ENCODE measurements at places on chromosomes 1 and 21. TPM values are rescaled to one million over a fixed set of nuclear protein-coding genes. Genes with fewer than 3 reads are reported as not detected.

GRCh38 chr1:198929961-198930599 lies 291.2 kb downstream of the PTPRC start:
- peak; percentile 31 for DNase-seq

DNA sequence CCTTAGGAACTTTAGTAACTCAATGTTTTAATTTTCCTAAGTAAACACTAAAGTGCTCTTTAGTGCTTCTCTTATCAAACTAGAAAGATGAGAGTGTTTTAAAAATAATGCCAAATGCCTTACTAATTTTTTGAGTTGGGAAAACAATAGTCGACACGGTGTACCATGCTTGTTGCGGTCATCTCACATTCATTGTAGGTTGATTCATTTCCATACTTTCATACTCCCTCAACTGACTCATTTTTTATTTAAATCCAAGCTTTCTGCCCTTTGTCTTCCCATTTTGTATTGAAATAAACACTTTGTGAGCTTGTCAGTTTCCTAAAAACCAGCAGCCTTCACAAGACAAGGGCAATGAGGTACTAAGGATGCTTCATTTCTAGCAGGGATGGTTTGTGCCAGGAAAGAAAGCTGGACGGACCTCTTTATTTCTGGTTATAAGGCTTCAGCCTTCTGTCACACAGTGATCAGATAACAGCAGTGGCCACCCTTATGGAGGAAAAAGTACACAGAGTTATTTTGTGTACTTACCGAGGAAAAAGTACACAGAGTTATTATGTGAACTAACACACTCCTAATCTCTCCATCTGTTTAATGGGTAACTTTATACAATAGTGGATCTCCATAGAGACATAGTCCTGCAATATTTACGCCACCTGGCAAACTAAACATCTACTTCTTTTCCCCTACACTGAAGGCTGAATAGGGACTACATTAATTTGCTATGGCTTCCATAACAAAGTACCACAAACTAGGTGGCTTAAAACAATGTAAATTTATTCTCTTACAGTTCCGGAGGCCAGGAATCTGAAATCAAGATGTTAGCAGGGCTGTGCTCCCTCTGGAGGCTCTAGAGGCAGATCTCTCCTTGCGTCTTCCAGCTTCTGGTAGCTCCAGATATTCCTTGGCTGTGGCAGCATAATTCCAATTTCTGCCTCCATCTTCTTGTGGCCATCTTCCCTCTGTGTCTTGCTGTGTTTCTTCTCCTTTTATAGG lies 13.0 kb upstream of the CCDC190 start:
- DNase-seq, result peak; percentile 85

DNA sequence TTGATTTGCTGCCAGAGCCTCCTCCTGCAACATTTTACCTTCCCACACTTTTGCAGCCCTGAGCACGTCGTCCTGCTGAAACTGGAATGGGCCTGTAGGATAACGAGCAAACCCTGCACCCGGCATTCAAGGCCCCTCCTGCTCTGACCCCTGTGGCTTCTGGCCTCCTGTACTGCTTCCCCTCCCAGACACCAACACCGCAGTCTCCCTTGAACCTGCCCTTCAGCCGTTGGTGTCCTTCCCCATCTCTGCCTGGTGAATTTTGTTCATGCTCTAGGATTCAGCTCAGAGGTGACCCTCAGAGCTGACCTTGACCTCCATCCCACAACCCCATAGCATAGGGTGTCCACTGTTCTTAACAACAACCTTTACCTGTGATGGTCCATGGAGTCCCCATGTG lies 535.1 kb downstream of the MATN1 start:
- no peak for DNase-seq

DNA sequence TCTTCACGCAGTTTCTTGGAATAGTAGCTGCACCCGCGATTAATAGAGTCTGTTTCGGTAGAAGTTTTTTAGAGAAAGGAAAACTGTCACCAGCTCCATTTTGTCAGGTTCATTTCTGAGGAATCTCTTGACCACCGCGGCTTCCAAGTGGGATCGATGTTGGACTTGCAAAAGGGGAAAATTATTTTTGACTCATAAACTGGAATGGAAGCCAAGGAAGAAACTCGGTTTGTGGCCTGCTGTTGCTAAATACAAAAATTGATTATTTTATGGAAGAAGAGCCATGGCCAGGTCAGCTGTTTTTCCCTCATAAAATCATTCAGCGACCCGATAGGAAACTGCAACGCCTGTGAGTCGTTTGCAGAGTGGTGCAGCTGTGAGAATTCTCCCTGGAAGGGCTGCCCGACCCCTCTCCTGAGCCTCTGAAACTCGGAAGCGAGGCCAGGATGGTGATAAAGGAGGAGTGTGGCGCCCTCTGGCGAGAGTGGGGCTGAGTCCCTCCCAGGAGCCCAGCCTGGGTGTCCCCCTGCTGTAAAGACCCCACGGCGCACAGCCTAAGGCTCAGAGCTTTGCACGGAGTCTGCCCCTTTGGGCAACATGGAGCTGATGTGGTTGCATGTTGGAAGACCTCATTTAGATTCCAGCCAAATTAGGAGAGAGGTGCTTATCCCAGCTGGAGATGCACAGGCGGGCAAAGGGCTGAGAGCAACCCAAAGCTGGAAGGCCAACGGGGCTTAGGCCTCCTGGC lies 83.6 kb upstream of the SLC25A33 start:
- DNase-seq, result peak; percentile 56

DNA sequence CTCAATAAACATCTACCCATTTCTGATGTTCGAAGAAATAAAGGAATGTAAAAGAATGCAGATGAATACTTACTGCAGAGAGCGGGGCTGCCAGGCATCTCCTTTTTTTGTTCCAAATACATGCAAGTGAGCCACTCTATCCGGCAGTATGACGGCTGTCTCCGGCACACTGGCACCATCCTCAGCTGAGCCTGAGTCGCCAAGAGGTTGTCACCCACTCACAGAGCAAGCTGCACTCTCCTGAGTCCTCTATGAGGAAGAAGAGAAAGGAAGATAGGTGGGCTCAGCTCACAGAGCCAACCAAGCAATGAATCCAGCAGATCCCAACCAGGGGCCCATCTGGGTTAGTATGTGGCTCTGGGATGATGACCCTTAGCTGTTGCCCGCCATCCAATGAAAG lies 65.3 kb downstream of the CD46 start:
- DNase-seq, result no peak

GRCh38 chr1:199979071-199979470 lies 48.4 kb upstream of the NR5A2 start:
- DNase-seq, result no peak

The SPATA46 gene
- polyA plus RNA-seq, result not detected

DNA sequence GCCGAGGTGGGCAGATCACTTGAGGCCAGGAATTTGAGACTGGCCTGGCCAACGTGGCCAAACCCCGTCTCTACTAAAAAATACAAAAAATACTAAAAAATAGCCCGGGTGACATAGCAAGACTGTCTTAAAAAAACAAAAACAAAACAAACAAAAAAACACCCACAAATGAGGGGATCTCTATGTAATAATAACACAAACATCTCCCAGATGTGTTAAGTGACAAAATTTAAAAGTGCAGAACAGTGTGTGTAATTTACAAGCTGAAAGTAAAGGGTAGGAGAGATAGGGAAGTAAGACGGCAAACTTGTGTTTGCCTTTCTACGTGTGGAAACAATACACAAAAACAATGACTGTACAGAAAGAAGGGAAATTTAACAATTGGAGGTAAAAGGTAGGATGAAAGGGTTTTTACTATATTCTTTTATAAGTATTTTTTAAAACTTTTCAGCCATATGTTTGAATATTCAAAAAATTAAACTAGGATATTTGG lies 36.3 kb downstream of the ARID4B start:
- no peak for DNase-seq

DNA sequence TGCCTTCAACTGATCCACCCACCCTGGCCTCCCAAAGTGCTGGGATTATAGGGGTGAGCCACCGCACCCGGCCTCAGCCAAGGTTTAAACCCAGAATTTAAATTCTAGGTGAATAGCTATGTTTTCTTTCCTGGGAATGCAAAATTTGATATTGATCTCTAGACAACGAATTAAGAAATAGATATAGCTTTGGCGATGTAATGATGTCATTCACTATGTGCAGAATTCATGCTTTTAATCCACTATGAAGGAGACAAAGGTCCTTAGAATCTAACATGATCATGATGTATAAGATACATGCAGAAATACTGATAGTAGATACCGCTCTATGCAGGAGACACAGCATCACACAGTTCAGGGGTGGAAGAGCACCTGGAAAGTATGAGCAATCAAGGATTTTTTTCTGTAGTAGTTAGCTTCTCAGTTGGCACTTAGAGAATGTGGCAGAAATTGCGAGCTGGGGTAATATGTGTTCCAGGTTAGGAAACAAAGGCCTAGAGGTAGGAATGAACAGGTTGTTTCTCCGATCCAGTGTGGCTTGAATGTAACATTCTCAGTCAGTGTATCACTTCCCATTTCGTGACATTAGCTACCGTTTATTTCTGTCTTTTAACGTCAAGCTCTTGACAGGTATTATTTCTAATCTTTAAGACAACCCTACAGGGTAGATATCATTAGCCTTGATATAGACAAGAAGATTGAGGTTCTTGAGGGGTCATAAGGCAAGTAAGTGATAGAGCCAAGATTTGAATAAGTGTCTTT lies 3.0 kb upstream of the CEP350 start:
- no peak for DNase-seq

The ADAM30 gene
- polyA plus RNA-seq, result not detected

The TBX19 gene
- 0.89 TPM for polyA plus RNA-seq

- DNase-seq, result no peak
These were observed 571.2 kb downstream of the ADGRL2 start for GRCh38 chr1:82371844-82372498.

GRCh38 chr1:39680751-39681150 lies 8.8 kb upstream of the NT5C1A start:
- DNase-seq, result no peak

GRCh38 chr1:235069577-235070563 lies 58.8 kb downstream of the TOMM20 start:
- DNase-seq, result peak; percentile 98

DNA sequence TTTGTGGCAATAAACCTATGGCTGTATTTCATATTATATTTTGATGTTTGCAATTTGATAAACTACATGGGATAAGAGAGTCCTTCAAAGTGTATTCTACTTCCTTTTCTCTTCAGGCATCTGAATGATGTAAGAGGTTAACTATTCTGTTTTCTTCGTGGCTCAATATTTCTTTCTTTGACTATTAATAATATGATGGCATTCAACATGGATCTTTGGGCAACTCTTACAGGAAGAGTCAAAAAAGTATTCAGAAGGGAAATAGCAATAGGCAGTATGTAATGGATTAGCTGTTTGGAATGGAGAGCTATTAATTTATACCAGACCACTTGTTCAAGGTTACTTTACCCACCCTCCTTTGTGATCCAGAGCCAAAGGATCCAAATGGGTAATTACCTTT lies 74.4 kb downstream of the HMCN1 start:
- DNase-seq, result no peak

DNA sequence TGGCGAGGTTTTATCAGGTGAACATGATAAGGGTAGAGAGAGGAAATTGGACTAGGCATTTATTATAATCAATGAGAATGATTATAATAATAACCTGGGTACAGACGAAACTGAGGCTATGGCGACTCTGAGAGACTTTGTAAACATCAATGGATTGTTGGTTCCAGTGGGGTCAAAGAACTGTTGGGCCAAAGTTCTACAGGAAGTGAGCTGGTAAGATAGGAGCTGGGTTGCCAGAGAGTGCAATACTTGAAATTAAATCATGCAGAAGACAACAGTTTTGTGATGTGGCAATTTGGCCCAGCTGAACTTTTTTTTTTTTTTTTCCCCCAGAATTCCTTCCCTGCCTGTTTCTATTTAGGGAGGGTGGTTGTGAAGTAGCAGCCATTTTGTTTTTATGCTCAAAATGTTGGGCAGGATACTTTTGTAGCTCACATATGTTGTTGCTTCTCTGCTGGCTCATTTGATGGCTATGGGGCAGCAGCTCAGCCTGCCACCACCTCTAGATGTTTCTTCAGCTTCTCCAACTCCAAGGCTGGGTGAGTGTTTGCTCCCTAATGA lies 286.5 kb upstream of the B3GALT2 start:
- DNase-seq, result no peak

DNA sequence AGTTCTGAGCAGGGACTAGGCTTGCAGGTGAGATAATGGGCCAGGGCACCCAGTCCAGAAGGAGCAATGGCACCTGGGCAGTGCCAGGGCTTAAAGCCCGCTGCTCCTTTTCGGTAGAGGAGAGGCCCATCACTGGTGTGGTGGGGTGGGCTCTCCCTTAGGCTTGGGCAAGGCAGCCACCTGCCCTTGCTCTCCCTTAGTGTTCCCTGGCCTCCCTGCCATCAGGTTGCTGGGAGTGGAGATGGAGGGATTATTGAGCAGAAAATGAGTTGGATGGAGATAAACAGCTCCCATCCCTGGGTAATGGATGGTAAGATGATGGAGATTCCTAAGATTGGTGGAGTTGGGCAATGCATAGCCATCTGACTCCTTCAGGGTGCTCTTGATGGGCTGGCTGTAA lies 7.9 kb downstream of the MYOG start:
- DNase-seq, result no peak

The CELA3A gene
- polyA plus RNA-seq, result not detected

Measured in IMR-90 (cell line).